NCI-H345 (cell line): ENCODE measurements at places on chromosomes 7 and 10.

DNA sequence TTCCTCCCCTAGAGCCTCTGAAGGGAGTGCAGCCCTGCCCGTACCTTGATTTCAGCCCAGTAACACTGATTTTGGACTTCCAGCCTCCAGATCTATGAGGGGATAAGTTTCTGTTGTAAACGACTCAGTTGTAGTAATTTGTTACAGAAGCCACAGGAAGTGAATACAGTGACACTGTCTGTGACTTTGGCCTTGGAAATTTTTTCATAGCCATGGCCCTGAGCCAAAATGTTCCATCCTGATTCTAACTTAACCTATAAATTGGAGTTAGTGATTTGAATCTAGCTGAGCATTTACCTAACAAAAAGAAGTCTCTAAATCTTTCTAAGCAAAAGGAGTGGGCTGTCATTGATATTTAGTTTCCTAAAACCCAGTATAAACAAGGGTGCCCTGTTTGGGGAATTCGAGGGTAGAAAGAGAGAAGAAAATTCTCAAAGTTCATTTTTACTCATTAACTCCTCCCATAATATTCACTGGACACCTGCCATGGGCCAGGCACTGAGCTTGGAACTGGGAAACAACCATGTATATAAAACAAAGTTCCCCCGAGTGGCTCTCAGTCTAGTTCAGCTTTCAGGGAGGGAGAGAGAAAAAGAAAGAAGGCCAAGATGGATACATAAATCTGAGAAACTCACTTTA, 162.3 kb downstream of the SKIDA1 start:
- no peak for DNase-seq

DNA sequence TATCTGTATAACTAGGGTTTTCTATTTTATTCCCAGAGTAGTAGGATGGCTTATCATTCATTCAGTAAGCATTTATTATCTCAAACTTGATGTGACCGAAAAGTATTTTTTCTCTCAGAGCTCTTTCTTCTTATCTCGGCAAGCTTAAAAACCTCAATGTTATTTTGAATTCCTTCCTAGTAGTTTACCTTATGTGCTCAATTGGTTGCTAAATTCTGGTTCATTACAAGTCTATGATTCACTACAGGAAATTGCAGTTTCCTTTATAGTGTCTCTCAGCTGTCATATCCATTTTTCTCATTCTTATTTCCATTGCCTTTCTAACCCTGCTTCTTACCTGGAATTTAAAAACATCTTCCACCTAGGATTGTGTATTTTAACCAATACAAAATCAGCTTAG, 12.6 kb upstream of the ICA1 start:
- DNase-seq: no peak

DNA sequence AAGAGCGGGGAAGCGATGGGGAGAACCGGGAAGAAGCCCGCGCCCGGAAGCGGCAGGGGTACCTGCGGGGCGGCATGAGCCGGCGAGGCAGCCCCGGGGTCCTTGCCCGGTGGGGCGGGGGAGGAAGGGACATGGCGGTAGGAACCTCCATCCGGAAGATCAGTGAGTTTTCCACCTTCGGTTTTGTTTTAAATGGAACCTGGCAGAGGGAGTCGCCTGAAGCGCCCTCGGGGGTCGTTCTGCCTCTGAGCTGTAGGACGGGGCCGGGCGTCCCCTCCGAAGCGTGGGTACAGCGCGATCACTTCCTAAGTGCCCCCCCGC, 471 bp downstream of the PFKP start:
- DNase-seq: no peak

GRCh38 chr10:67127441-67127840, 201.6 kb downstream of the LRRTM3 start:
- no peak for DNase-seq

GRCh38 chr7:104552102-104552501, 223.7 kb downstream of the LHFPL3 start:
- no peak for DNase-seq

DNA sequence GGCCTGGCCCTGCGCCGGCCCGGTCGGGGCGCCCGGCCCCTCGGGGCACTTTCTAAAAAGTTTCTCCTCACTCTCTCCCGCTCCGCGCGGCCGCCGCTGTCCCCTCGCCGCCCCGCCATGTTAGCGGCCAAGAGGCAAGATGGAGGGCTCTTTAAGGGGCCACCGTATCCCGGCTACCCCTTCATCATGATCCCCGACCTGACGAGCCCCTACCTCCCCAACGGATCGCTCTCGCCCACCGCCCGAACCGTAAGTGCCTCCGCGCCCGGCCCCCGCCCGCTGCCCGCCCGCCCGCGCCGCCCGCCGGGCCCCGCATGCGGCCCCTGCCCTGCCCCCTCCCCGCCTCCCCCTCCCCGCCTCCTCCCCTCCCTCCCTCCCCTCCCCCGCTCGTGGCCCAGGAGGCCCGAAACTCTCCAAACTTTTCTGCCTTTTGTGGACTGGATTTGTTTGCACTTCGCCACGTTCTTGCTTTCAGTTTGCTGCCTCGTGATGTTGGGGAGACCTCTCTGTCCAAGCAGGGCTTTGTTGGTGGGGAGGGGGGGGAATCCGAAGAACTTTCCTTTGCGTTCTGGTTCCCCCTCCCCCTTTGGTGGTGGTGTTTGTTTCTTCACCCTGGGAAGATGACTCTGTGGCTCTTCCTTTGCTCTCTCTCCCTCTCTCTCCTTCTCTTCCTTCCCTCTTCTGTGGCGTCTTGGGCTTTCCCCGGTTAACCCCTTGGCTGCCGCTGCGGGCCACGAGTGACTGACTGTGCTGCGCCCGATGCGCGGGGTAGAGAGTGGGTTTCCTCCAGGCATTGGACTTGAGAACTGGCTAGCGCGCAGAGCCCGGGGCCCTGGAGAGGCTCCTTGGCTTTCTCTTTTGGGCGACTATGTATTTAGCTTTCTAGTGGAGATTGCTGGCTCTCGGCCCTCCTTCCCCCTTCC, 1.6 kb downstream of the TCF7L2 start:
- peak; percentile 2 for DNase-seq

DNA sequence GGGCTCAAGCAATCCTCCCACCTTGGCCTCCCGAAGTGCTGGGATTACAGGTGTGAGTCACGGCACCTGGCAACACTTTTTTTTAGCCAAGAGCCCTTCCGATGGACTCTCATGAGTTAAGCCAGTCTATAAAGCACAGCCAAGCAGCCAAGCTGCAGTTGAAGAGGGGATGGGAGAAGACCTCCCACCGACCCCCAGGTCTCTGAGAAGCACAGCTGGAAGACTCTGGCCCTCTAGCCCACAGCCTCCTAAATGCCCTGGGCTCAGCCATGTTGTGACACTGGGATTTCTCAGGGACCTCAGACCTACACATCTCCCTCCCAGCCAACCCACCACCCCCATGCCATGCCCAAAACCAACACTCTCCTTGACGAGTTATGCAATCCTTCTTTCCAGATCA, 31.1 kb downstream of the CALML3 start:
- no peak for DNase-seq

GRCh38 chr10:118781541-118781940, 26.8 kb upstream of the CACUL1 start:
- DNase-seq: no peak

DNA sequence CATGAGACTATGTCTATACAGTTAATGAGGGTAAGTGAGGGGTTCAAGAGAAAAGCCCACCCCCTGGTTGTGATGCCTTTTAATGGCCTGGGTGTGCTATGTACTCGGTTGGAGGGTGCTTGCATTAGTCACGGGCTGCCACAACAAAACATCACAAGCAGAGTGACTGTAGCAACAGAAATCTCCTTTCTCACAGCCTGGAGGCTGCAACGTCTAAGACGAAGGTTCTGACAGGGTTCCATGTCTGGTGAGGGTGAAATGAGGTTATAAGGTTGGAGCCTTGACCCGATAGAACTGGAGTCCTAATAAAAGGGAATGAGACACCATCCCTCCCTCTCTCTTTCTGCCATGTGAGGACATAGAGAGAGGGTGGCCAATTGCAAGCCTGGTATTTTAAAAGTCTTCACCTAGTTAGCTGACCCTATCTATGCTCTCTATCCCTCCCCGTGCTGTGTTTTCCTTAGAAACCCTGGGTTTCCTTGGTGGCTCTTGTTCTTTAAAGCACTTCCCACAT, 126.0 kb upstream of the GDF10 start:
- no peak for DNase-seq

DNA sequence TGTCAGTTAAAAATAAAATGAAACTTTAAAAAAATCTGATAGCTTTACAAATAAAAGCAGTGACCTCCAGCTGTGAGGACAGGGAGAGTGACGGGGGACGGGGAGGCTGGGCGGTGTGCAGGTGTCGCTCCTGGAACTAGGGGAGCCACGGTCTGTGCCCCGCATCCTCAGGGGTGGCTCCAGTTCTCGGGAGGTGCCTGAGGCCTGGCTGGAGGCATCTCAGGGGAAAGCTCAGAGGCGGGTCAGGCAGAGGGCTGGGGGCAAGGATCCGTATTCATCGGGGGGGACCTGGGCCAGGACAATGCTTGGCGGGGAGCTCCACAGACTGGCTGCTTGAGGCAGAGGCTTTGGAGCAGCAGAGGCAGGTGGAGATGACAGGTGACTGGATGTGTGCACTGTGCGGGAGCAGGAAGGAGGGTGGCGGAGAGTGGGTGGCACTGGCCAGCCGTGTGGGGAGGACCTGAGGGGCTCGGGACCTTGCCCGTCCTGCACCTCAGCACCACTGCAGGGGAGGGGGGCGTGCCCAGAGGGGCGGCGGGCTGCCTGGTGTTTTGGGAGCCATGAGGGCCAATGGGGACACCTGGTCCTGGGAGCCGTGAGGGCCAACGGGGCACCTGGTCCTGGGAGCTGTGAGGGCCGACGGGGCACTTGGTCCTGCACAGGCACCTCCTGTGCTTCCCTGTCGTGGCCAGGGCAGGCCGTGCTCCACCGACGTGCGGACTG, 13.2 kb downstream of the PWWP2B start:
- no peak for DNase-seq

DNA sequence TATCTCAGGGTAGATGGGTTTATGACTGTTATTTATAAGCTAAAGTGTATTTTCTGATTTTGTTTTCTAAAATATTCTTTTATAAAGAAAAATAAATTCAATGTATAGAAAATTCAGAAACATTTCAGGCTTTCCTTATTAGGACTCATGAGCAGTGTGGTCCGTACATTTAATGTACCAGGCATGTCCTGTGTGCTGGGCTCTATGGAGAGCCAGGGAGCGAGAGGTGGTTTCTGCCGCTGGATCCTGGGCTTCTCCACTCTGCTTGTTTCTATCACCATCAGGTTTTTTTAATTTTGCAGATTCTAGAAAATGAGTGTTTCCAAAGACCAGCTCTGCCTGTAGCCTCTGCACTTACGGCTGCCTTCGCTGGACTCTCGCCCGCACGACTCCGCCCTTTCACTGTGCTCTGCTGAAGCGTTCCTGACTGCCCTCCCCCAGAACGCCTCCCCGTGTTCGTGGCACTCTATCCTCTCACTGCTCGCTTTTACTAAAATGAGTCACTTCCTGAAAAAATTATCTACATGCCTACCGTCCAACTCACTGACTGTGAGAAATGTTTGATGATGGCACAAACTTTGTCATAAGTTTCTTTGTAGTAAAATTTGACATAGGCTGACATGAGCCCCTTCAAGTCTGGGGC, 188.5 kb downstream of the ZMYND11 start:
- no peak for DNase-seq

GRCh38 chr10:103881416-103882284, 26.3 kb upstream of the SH3PXD2A start:
- DNase-seq: peak; percentile 82

DNA sequence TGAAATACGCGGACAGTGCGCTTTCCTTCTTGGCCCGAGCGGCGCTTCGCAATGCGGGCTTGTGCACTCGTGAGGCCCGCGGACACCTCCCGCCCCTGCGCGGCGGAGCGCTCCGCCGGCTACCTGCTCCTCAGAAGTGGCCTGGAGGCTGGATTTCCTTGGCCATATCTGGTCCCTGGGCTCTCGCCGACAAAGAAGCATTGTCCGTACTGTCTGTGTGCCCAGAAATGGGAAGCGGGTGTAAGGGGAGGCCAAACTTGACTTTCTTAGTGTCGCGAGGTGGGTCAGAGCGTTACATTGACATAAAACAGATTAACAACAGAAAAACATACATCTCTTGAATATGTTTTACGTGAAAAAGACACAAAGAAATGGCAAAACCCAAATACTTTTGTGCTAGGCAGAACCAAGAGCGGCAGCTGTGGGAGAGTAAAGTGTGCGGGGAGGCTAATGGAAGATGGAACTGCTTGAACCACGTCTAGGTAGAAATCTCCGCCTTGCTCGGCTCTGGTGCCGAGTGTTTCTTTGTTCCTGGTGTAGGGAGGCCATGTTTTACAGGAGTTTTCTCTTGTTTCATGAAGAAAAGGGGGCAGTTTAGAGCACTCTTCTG, 1.4 kb downstream of the LANCL2 start:
- peak; percentile 19 for DNase-seq

GRCh38 chr10:129703287-129704137, 236.5 kb downstream of the MGMT start:
- DNase-seq: no peak

DNA sequence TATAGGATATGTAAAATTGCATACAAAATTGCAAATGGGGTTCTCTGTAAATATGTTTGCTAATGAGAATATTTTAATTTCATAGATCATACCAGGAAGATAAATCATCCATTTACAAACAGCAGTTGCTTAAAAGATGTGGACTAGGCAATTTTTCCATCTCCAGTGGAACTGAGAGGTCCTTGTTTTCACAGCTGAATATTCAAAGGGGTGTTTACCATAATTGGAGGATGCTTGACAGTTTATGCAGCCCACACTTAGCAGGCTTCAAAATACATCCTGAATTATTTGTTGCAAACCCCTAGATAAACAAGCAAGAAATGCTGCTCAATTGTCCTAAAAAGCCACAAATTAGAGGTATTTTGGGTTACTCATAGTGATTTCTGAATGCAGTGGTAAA, 69.9 kb downstream of the ADARB2 start:
- DNase-seq: no peak
